ENCODE measurements at places on chromosomes 11 and 22.

DNA sequence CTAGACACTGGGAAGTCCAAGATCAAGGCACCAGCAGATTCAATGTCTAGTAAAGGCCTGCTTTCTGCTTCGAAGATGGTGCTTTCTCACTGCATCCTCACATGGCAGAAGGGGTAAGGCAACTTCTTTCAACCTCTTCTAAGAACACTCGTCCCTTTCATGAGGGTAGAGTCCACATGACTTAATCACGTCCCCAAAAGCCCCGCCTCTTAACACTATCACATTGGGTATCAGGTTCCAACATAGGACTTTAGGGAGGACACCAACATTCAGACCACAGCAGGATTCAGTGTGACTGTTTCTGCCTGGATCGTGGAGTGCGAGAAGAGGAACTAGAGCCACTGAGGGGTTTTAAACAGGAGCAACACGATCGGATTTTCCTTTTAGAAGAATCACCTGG lies 3.7 kb upstream of the TIRAP start:
- no peak for DNase-seq

DNA sequence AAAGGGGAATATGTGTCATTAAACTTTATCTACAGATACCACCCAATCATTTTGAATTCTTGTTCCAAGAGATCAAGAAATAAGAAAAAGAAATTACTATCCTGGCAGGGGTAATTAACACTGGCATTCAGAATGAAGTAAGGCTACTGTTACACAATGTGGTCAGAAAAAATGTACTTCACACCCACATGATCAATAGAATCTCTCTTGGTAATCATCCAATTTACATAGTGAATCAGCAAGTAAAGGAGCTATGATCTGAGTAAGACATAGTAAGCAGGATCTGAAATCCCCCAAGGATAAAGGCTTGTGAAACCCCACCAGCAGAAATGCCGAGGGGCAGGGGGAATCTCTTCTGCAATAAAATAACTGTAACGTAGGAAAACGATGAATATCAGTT lies 466.5 kb downstream of the FAM181B start:
- no peak for DNase-seq

- DNase-seq, result no peak
Measured at GRCh38 chr11:49851511-49851910, 100.7 kb upstream of the OR4C13 start.

DNA sequence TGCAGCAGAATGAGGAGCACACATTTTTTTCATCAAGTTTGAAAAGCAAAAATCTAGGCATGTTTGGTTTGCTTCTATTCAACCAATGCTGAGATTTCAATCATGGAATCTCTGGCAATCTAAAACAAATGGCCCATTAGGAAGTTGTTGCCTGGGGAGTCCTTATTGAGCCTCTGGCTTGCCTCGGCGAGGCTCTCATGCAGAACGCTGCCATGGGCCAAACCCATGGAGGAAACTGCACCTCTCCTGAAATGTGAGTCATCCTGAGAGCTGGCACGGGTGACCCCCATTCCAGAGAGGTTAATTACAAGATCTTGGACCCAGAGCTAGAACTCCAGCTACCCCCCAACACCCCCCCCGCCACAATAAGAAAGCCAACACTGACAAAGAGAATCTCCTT lies 80.7 kb downstream of the MN1 start:
- DNase-seq, result no peak

GRCh38 chr22:29431986-29432385 lies 6.4 kb upstream of the RFPL1 start:
- DNase-seq, result no peak

DNA sequence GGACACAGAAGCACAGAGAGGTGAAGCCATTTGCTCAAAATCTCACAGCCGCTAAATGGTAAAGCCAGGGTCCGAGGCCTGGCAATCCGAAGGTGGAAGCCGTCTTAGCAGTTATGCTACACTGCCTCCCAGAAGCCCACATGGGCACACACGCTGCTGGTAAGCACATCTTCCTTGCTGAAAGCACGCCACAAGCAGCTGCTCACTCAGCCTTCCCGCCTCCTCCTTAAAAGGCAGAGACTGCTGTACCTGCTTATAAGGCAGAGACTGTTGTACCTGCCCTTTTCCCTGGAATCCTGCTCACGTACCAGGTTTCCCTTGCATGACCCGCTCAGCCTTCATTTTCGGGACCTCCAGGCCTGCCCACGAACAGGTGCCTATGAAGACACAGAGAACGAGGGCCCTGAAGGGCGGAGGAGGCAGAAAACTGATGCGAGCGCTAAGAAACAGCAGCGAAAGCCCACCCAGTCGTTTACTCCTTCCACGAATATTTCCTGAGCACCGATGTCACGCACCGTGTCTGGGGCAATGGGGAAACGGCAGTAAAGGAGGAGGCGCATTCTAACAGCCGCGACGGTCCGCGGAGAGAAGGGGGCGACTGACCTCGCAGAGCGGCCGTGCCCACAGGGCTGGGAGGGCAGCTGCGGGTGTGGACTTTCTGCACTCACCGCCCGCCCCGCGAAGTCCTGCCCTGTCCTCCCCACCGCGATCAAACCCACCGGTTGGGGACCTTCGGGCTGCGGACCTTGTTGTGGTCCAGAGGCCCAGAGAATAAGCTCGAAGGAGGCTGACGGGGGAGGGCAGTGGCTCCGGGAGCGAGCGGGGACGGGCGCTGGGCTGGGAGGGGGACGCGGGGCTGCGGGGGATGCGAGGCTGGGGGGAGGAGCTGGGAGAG lies 13.0 kb downstream of the SPATA19 start:
- DNase-seq, result no peak

DNA sequence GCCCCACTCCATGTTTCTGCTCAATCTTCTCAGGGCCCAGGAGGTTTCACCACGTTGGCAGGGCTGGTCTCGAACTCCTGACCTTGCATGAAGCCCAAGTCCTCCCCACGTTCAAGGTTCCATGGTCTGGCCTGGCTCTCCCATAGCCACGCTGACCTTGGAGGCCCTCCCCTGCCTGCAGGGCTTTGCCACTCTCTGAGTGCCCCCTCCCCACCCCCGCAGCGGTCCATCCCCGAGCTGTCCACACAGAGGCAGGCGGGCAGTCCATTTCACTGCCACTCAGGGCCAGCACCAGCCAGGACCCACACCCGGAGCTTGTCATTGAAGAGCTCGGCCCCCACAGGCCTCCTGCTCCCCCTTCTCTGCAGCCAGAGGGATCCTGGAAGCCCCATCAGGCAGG lies 30.7 kb downstream of the ARHGAP8 start:
- no peak for DNase-seq

- DNase-seq, result no peak
Measured at GRCh38 chr11:44528103-44528502, 37.4 kb upstream of the CD82 start.

DNA sequence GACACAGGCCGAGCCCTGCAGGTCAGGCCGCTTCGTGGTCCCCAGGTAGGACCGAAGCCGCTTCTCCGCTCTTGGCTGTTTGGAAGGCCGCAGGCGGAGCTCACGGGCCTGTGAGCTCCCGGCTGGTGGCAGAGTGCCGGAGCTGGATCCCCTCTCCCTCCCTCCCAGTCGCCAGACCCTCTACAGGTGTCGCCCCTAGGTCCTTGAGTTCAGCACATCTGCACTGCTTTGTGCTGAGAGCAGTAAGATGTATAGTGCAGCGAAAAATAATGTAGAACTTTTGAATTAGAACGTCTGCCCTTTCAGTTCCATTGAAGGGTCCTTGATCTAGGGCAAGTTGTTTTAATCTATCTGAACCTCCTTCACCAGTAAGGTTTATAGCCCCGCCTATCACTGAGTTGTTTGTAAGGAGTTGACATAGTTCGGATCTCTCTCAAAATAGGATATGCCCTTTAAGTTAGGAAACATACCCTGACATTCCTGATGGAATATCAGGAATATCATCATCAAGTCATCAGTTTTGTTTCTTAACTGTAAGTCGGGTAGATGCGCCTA lies 419 bp downstream of the ANKRD49 start:
- no peak for DNase-seq

- no peak for DNase-seq
Measured at GRCh38 chr22:31178859-31179258, 18.9 kb downstream of the RNF185 start.

DNA sequence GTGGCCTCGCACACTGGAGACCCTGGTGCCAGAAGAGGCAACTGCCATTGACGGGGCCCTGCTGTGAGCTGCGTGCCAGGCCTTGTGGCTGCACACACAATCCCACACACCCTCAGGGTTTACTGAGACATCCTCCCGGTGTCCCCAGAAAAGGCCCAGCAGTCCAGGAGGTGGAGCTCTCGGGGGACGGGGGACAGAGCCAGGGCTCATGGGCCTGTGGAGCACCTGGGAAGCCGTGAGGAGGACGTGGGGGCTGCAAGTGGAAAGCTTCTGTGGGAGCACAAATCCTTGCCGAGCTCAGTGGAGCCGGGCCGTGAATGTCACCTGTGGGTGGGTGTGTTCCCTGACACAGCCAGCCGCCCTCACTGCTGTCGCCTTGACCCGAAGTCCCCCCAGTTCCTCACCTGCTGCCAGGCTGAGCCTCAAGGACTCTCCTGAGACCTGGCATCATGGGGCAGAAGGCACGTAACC lies 609.7 kb downstream of the TBC1D22A start:
- no peak for DNase-seq

GRCh38 chr22:36659762-36660509 lies 43.6 kb downstream of the CACNG2 start:
- peak; percentile 7 for DNase-seq

GRCh38 chr22:17201285-17201945 lies 17.8 kb downstream of the ADA2 start:
- DNase-seq, result no peak

DNA sequence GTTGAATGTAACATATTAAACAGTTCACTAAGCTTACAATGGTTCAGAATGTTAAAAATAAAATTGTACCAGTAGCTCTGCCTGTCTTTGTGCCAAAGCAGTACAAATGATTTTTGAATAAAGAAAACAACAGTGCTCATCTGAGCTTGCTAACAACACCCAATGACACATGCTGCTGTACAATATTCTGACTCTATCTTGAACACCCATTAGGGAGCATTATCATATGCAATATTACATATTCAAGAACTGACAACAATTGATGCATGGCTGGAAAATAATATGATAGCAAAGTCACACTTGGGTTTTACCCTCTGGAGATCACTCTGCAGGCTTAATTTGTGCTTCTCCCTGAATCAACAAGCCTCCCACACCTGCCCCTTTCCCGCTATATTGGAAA lies 953.7 kb downstream of the OPCML start:
- no peak for DNase-seq

DNA sequence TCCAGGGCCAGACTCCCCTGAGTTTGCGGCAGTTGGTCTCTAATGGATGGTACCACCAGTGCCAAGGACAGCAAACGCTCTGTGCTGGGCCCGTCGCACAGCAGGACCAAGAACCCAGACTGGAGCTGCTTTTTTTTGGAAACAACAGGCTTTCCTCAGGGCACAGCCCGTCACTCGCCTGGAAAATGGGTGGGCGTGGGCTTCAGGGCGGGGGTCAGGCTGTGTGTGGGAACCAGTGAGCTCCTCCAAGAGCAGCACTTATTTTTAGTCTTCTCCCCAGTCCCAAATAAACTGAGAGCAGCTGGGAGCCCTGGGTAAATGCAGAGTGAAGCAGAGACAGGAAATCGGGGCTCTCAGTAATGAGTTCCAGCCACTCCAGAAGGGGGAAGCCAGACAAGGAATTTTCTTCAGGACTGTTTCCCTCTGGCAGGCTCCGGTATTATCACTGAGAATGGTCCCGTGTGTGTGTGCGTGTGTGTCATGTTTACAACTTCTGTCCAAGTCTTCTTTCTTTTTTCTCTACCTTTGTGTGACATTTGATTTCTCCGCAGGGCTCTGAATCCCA lies 63.0 kb downstream of the PPFIBP2 start:
- DNase-seq, result no peak

DNA sequence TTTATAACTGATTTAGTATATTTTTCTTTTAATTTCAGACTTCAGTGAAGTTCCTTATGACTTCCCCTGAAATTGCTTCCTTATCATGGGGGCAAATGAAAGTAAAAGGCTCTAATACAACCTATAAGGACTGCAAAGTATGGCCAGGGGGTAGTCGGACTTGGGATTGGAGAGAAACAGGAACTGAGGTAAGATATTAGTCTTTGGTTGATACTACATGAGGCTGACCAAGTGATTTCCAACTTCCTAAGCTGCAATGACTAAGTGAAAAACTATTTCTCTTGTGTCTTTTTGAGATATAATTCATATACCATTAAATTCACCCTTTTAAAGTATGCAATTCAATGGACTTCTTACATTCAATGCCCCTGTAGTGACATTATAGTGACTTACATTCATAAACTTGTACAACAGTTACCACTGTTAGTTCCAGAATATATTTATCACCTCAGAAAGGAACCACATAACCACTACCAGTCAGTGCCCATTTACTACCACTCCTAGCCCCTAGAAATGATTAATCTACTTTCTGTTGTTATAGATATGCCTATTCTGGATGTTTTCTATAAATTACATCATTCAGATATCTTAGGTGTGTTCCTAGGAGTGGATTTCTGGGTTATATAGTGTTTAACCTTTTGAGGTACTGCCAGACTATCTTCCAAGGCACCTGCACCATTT lies 21.6 kb downstream of the AAMDC start:
- DNase-seq, result no peak

DNA sequence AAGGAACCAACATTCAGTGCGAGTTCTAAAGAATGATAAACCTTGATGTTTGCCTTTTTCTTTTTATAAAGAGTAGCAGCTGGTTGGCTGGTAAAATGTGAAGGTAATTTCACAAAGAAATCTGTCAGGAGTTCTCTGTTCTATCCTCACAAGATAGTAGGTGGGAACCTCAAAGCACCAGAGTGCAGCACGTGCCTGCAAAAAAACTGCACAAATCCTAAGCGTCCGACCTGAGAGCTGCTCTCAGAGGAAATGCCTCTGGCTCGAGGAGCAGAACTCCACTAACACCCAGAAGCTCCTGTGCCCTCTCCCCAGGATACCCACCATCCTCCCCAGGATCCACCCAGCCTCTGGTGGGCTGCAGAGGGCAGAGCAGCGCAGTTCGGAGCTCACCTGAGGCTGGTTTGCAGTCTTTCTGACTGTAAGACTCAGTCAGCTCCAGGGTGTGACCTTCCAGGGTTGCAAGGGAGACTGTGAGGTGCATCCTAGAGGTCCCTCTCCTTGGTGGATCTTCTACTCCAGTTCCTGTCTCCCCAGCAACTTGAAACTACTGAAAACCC lies 23.5 kb downstream of the PRDM10 start:
- no peak for DNase-seq

Data from stimulated activated CD8-positive, alpha-beta memory T cell treated with anti-CD3 and anti-CD28 coated beads, Interleukin-12 subunit alpha, Interleukin-12 subunit beta, amount 100 ng/mL, for 4 hours (primary cell).